ENCODE measurements at places on chromosomes 7 and 10.

- DNase-seq: no peak
Measured at GRCh38 chr7:128868624-128869137, 6.0 kb downstream of the ATP6V1F start.

DNA sequence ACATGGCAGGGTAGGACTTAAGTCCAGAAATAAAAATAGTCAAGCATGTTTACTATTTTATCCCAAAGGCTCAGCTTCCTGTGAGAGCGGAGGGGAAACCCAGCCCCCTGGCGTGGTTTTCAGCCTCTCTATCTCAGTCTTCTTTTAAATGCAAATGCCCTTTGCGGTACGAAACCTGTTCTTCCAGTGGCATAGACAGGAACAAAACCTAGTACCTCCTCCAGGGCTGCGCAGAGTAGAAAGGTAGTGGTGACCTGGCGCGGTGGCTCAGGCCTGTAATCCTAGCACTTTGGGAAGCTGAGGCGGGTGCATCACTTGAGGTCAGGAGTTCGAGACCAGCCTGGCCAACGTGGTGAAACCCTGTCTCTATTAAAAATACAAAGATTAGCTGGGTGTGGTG, 181.3 kb upstream of the FOXK1 start:
- DNase-seq: no peak

GRCh38 chr7:119010635-119011034, 786.1 kb downstream of the ANKRD7 start:
- no peak for DNase-seq

DNA sequence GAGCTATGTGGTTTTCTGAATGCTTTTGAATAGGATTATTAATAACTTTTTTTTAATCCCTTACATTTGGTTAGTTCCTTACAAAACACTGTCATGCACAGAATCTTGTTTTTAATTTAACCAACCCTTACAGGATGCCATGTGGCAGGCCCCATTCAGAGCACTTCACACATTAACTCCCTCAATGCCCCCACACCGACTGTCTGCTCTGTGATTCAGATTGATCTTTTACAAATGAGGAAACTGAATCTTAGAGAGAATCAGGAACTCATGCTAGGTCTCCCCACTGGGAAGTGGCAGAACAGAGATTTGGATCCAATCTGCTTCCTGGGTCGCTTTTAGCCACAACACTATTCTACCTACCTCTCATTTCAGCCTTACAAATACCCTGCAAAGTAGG, 195.8 kb upstream of the NPVF start:
- no peak for DNase-seq

DNA sequence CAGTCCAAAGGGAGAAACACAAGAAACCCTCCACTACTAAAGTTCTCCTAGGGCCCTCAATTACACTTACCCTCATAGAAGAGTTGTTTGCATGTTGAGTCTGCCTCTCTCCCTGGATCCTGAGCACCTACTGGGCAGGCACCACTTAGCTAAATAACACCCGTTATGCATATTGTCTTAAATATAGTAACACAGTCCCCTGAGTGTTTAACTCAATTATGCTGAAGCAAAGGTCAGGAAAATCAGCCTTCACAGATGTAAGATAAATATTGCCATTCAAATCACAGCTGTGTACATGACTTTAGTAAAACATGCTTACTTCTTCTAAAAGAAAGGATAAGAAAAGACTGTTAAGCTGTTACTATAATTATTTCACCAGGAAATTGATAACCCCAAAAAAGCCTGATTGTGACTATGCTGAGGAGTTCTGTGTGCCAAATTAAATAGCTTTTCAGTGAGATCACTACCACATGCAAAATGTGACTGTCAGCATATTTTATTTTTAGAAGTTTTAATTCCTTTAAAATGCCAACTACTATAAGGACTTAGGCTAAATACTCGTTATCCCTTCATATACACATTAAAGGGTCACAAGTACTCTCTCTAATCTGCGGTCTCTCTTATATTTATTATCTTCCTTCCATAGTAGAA, 733.9 kb upstream of the PHF14 start:
- no peak for DNase-seq

- DNase-seq: no peak
Measured at GRCh38 chr10:63920926-63921325, 399.7 kb downstream of the REEP3 start.

Data from GM10248 (cell line).